ENCODE measurements at places on chromosomes 5 and 9. TPM values are rescaled to one million over a fixed set of nuclear protein-coding genes. Genes with fewer than 3 reads are reported as not detected.

DNA sequence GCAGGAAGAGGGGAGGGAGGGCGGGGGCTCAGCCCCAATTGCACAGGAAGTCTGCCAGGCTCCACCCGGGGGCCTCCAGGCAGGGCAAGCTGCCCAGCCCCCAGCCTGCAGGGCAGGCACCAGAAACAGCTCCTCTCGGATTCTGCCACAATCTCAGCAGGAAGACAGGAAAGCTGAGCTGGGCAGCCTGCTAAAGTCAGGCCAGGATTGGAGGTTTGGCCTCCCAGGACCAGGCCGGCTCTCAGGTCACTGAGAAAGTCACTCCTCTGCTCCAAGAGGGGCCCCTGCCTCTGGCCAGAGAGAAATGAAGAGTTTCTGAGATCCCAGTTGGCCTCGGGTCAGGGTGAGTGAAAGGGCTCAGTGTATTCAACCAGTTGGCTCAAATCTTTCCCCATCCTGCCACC, 54.6 kb upstream of the STXBP1 start:
- H3K27me3 ChIP-seq = no peaks in the 10 kb centered on the region
- peak overlapping the region; percentile 26 for H3K27ac ChIP-seq
- no peak overlapping the region for H3K4me3 ChIP-seq
- DNase-seq = peak; percentile 79

GRCh38 chr5:88834499-88834898, 48.5 kb downstream of the MEF2C start:
- no peak overlapping the region for H3K4me3 ChIP-seq
- H3K36me3 ChIP-seq = no peaks in the 10 kb centered on the region
- H3K27ac ChIP-seq = peak overlapping the region; percentile 60
- no peaks in the 10 kb centered on the region for H3K27me3 ChIP-seq
- DNase-seq = no peak

DNA sequence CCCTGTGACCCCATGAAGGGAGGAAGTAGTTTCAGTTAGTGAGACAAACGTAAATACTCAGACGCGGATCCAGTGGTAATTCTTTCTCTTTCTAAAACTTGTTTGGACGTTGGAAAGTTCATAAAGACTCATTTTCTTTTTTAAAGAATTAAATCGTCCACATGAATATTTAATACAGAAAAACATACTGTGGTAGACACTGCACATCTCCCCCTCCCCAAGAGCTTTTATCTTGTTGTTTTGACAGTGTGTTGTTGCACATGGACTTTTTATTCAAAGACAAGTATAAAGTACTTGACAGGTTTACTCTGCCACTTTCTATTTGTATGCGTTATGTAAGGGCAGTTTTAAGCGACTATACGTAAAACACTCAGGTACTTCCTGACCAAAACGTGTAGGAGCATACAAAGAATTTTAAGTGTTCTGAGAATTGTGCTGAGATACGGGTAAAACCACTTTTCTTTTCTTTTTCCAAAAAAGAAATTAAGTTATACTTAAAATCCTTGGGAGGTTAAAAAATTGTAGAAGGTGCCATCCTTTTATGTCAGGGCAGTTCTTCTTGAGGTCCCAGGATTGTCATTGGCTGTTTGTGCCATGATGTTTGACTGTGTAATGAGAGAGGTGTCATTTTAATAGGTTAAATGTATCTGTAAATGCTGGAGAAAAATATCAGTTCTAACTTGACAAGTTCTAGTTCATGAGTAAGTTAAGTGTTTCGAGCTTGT, 1.3 kb downstream of the NIPBL start:
- peak; percentile 63 for DNase-seq
- H3K4me3 ChIP-seq = peak overlapping the region; percentile 89
- H3K4me1 ChIP-seq = peaks cover 12% of the 10 kb centered on the region
- H3K27me3 ChIP-seq = no peaks in the 10 kb centered on the region
- peak overlapping the region; percentile 99 for H3K27ac ChIP-seq

GRCh38 chr9:29322240-29322639, 1749.0 kb upstream of the C9orf72 start:
- no peak overlapping the region for H3K27ac ChIP-seq
- no peaks in the 10 kb centered on the region for H3K27me3 ChIP-seq
- no peak for DNase-seq
- H3K4me1 ChIP-seq = no peaks in the 10 kb centered on the region
- H3K4me3 ChIP-seq = no peak overlapping the region

- H3K4me3 ChIP-seq = no peak overlapping the region
- DNase-seq = peak; percentile 11
- H3K4me1 ChIP-seq = peaks cover 3% of the 10 kb centered on the region
- H3K27me3 ChIP-seq = no peaks in the 10 kb centered on the region
- H3K27ac ChIP-seq = no peak overlapping the region
Measured at GRCh38 chr9:93431539-93432105, 19.9 kb upstream of the FAM120A start.

DNA sequence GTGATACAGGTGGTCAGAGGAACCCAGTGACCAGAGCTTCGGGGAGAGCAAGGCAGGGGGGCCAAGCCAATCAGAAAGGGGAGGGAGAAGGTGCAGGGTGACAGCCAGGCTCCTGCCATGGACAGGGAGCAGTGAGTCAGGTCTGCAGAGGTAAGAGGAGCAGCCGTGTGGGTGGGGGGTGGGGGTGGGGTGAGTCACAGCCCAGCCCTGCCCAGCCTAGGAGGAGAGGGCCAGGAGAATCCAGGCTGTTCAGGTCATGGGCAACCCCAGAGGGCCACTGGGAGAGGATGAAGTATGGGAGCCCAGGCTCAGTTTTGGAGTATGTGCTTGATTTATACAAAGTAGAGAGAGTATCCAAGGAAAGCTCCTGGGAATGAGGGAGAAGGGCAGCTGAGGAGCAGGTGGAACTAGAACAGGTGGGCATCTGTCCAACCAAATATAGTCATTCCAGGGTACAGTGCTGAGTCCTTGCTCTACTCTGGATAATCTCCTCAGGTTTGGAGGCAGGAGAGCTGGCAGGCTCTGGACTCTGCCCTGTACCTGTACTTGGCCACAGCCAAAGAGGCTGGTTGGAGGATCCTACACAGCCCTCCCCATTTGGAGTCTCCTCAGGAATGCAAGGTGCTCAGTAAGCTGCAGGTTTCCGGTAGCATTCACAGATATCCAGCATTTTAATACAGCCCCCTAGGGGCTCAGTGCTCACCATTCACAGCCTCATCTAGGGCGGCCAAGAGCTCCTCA, 1.6 kb downstream of the HBEGF start:
- H3K27ac ChIP-seq = peak overlapping the region; percentile 38
- no peaks in the 10 kb centered on the region for H3K36me3 ChIP-seq
- no peak for DNase-seq
- H3K27me3 ChIP-seq = no peaks in the 10 kb centered on the region
- H3K4me3 ChIP-seq = peak overlapping the region; percentile 49

DNA sequence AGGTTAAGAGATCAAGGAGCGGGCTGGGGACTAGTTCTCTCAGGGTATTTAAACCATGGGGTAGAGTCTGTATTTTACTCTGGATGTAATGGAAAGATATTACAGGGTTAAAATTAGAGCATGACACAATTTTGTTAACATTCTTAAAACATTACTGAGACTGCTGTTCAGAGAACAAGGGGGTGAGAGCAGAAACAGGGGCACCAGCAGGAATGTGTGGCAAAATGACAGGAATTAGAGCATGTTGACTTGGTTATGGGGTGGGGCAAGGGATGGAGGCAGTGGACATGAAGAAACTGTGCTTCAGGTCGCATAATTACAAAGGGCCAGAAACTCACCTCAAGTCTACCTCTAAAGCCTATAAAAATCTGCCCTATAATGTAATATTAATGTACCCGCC, 75.0 kb downstream of the TMEM232 start:
- no peaks in the 10 kb centered on the region for H3K27me3 ChIP-seq
- no peaks in the 10 kb centered on the region for H3K4me1 ChIP-seq

DNA sequence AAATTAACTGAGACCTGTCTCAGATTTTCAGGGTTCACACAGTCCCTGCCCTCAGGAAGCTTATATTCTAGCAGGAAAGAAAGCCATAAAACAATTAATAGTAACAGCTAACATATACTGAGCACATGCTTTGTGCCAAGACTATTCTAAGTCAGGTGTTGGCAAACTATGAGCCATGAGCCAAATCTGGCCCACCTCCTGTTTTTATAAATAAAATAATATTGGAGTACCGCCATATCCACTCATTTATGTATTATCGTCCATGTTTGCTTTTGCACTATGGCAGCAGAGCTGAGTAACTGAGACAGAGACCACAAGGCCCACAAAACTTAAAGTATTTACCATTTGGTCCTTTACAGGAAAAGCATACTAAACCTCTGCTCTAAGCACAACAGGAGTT, 83.3 kb upstream of the TRIO start:
- no peak overlapping the region for H3K4me3 ChIP-seq
- no peak for DNase-seq
- H3K27ac ChIP-seq = no peak overlapping the region
- no peaks in the 10 kb centered on the region for H3K27me3 ChIP-seq

DNA sequence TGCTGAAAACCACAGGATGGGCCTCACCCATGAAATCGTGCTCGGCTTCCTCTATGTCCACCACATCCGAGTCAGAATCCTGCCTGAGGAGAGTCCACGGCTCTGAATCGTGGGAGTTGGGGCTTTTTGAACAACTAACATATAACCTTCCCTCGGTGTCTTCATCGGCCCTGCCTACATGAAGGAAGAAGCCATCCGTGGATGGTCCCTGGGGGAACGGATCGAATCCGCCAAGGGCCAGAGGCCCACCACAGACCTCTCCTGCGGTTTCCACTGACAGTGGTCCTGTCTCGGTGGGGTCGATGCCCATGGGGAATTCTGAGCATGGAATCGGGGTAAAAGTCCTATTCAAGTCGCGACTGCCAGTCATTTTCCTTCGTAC, 85.0 kb downstream of the CAMSAP1 start:
- H3K27ac ChIP-seq = no peak overlapping the region
- H3K4me1 ChIP-seq = no peaks in the 10 kb centered on the region
- no peak overlapping the region for H3K4me3 ChIP-seq
- H3K27me3 ChIP-seq = no peaks in the 10 kb centered on the region

DNA sequence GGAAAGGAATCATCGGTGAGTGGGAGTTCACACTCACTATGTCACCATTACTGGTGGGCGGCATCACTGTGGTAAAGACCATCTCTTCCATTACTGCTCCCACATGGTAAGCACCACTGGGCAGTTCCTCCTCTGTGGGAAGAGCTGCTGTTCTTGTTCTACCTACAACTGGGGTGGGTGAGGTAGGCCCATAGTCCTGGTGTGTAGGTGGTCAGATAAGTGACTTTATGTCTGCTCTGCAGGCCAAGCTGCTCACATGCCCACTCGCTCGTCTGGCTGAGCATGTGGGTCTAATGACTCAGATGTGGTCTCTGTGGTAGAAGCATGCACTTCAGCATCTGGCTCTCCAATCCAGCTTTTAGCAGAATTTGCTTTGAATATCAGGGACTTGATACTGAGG, 82.9 kb downstream of the TMEM215 start:
- no peaks in the 10 kb centered on the region for H3K4me1 ChIP-seq
- H3K27ac ChIP-seq = no peak overlapping the region
- DNase-seq = no peak
- no peak overlapping the region for H3K4me3 ChIP-seq
- H3K27me3 ChIP-seq = no peaks in the 10 kb centered on the region

GRCh38 chr5:31944684-31945445, 229.3 kb downstream of the GOLPH3 start:
- H3K36me3 ChIP-seq = no peaks in the 10 kb centered on the region
- no peaks in the 10 kb centered on the region for H3K27me3 ChIP-seq
- peak; percentile 42 for DNase-seq

DNA sequence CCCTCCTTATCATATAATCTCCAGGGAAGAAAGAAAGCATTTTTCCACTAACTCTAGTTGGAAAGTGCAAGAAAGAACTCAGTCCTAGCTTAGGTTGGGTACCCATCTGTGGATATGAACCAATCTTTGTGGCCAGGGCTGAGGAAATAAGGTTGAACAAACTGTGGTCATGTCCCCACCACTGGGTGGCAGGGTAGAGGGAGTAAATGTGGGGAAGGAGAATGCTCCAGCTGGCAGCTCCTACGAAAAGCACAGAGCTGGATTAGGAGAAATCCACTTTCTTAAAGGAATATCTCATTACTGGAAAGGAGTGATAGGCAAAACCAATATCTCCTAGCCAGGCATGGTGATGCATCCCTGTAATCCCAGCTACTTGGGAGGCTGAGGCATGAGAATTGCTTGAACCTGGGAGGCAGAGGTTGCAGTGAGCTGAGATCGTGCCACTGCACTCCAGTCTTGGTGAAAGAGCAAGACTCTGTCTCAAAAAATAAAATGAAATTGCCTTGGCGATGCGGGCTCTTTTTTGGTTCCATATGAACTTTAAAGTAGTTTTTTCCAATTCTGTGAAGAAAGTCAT, 175.1 kb downstream of the CCDC192 start:
- H3K4me1 ChIP-seq = peaks cover 6% of the 10 kb centered on the region
- no peak for DNase-seq
- no peak overlapping the region for H3K4me3 ChIP-seq
- no peaks in the 10 kb centered on the region for H3K27me3 ChIP-seq

GRCh38 chr9:107224252-107224651, 58.8 kb upstream of the RAD23B start:
- H3K4me1 ChIP-seq = no peaks in the 10 kb centered on the region
- H3K27me3 ChIP-seq = no peaks in the 10 kb centered on the region
- H3K4me3 ChIP-seq = no peak overlapping the region

Gene FSTL4
- total RNA-seq = 0.26 TPM

Gene TBC1D2
- total RNA-seq = 73.0 TPM

Gene RFESD
- 3.8 TPM for total RNA-seq

Gene ADAMTSL2
- 20.6 TPM for total RNA-seq

Gene CSF1R
- 52.3 TPM for total RNA-seq

Gene SPINK13
- not detected for total RNA-seq

All from lung (tissue), 17 donors.